Aorta (tissue), 5 donors: ENCODE measurements at places on chromosomes 13 and 19. TPM values are rescaled to one million over a fixed set of nuclear protein-coding genes. Genes with fewer than 3 reads are reported as not detected.

The PRX gene
- 4.9 TPM for total RNA-seq

The FBXO17 gene
- 33.0 TPM for total RNA-seq

GRCh38 chr13:107968470-107968869 is 246.9 kb downstream of the LIG4 start:
- DNase-seq, result no peak
- no peak overlapping the region for H3K27ac ChIP-seq
- no peaks in the 10 kb centered on the region for H3K36me3 ChIP-seq
- no peaks in the 10 kb centered on the region for H3K4me1 ChIP-seq
- no peaks in the 10 kb centered on the region for H3K27me3 ChIP-seq
- H3K4me3 ChIP-seq, result no peak overlapping the region

DNA sequence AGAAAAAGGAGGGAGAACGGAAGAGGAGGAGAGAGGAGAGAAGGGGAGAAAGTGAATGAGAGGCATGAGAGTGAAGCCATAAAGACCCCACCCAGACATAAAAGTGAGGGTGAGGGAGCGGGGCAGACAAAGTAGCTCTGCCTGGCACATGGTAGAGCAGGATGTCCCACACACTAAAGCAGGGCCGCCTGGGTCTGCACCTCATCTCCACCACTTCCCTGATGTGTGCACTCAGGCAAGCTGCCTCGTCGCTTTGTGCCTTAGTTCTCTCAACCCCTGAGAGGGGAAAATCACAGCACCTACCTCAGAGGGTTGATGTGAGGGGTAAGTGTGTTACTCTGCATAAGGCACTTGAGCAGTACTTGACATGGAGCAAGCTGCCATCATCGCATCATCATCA is 488.1 kb downstream of the COG6 start:
- H3K4me3 ChIP-seq, result no peak overlapping the region
- no peaks in the 10 kb centered on the region for H3K4me1 ChIP-seq
- no peak overlapping the region for H3K27ac ChIP-seq
- no peaks in the 10 kb centered on the region for H3K27me3 ChIP-seq
- no peak for DNase-seq

- no peaks in the 10 kb centered on the region for H3K36me3 ChIP-seq
- no peaks in the 10 kb centered on the region for H3K4me1 ChIP-seq
- H3K4me3 ChIP-seq, result no peak overlapping the region
- peak; percentile 71 for DNase-seq
- H3K27ac ChIP-seq, result no peak overlapping the region
Measured at GRCh38 chr19:41541990-41542584, 33.9 kb upstream of the CEACAM21 start.

- no peak for DNase-seq
- no peaks in the 10 kb centered on the region for H3K4me1 ChIP-seq
- H3K36me3 ChIP-seq, result no peaks in the 10 kb centered on the region
- no peak overlapping the region for H3K4me3 ChIP-seq
- no peaks in the 10 kb centered on the region for H3K27me3 ChIP-seq
- no peak overlapping the region for H3K27ac ChIP-seq
Measured at GRCh38 chr19:48804496-48804895, 6.3 kb downstream of the BCAT2 start.
